ENCODE measurements at places on chromosomes 7 and 10.

- no peak for DNase-seq
Observed at GRCh38 chr7:40499718-40500117, 364.9 kb downstream of the SUGCT start.

GRCh38 chr7:88368686-88369085 is 62.0 kb upstream of the STEAP4 start:
- DNase-seq: no peak

GRCh38 chr7:150487625-150488024 is 27.0 kb upstream of the GIMAP7 start:
- no peak for DNase-seq

- DNase-seq: no peak
Observed at GRCh38 chr10:62870866-62871265, 54.7 kb upstream of the EGR2 start.

Measured in T1000 (cell line).